NCI-H1048 (cell line): ENCODE measurements at places on chromosomes 5 and 9.

GRCh38 chr5:141845371-141845851, 32.8 kb downstream of the PCDH1 start:
- DNase-seq, result no peak

GRCh38 chr9:117678871-117679270, 25.3 kb upstream of the TLR4 start:
- DNase-seq, result no peak

GRCh38 chr5:176420972-176421544, 4.7 kb upstream of the CLTB start:
- no peak for DNase-seq

DNA sequence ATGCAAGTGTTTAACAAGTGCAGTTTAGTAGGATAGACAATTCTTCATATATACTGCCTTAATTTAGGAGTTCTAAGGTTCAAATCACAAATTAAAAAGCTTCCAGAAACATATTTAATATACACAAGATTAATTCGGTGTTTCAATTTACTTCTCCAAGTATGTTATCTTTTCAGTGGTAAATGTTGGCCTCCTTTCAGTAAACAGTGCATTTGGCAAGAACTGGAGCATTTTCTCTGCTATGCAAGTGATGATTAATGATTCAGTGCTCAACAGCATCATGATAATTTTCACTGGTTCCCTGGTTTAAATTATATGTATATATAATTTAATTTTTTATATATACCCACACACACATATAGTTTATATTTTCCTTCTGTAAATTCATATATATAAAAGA, 541.7 kb downstream of the EFNA5 start:
- DNase-seq, result no peak

- no peak for DNase-seq
Observed at GRCh38 chr5:124544366-124545055, 201.9 kb downstream of the ZNF608 start.

DNA sequence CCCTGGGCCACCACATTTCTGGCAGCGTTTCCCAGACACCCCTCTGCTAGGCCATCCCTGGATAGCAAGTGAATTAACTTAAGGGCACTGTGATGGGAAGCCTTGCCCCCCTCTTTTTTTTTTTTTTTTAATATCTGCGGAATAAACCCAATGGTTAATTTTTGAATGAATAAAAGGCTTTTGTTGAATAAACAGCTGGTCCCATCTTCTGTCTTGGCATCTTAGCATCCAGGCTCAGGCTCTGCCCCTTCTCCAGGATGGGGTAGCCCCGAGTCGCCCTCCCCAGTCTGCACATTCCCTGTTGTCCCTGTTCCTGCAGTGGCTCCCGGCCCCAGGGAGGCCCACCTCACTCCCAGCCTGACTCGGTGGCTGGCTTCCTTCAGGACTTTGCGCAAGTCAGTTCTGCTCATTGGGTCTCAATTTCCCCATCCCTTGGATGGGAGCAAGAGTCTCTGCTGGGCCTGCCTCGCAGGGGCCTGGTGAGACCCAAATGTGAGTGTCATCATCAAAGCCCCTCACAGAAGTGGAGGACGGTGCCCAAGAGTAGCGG, 29.0 kb upstream of the HMCN2 start:
- DNase-seq, result no peak

- no peak for DNase-seq
Observed at GRCh38 chr5:40841068-40841805, at the start of gene CARD6. TSS of gene CARD6 (plus strand) at chr5:40841367. CDS start at chr5:40841383, 16 bp downstream.

DNA sequence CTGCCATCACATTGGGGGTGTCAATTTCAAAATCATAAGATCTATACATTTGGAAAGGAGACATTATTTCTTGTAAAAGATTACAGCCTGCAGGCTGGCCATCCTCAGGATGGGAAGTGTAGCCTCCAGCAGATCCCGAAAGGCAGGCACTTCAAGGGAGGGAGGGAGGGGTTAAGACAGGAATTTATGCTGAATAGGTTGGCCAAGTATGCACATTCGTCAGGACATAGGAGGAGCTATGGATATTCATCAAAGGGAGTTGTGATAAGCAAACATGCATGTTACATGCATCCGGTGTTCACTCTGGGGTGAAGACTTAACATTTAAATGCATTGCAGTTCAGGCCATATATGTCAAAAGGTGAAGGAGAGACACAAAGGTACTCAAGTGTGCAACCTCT, 119.4 kb downstream of the CEP120 start:
- no peak for DNase-seq
